Choroid plexus epithelial cell (primary cell): ENCODE measurements at places on chromosomes 6 and 20.
A peak's percentile ranks its signal among the peaks of the same experiment; 100 is the strongest.

GRCh38 chr6:19472850-19473249 is 364.3 kb upstream of the ID4 start:
- DNase-seq: peak; percentile 18

GRCh38 chr6:111576291-111576690 is 29.4 kb downstream of the TRAF3IP2 start:
- DNase-seq: peak; percentile 78

DNA sequence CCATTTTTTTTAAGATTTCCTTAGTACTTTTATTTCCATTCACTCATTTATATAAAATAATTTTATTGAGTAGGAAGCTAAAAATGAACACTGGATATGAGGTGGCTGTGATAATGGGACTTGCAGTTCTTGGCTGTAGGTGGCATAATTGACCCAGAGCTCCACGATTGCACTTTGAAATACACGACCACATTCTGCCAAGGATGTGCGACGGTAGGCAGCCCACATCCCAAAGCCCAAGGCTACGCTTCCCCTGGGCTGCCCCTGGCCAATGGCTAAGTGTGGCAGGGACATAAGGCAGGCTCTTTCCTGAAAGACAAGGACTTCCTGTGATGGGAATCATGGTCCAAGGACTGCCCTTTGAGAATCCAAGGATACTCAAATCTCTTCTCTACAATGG is 43.7 kb upstream of the ADTRP start:
- DNase-seq: no peak

DNA sequence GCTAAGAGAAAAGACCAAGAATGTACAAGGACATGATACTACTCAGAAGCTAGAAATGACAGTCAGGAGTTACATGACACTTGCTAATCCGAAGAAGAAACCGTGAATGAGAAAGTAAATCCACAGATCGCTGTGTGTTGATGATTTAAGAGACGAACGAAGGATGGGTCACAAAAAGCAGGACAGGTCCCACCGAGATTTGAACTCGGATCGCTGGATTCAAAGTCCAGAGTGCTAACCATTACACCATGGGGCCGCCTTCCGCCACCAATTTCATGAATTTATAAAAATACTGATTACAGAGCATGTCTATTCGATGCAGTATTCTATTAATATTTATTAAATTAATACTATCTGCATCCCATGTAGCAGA is 54.0 kb upstream of the BTN3A2 start:
- DNase-seq: peak; percentile 63

GRCh38 chr6:44050872-44051505 is 76.3 kb downstream of the MRPL14 start:
- no peak for DNase-seq

DNA sequence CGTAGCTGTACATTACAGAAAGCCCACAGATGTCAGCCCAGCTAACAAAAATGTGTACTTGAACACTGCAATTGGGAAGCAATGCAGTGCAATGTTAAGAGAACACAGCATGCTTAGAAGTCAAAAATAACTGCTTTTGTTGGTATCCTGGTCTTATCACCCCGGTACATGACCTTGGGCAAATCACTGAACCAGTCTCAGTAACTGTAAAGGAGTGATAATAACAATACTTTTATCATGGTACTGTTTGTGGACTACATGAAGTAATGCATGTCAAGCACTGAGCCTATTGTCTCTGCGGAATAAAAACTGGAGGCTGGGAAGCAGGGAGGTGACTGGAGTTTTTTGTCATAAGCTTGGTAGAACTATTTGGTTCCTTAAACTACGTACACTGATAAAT is 44.7 kb upstream of the SPDEF start:
- DNase-seq: no peak

GRCh38 chr6:117677553-117678141 is 2.4 kb downstream of the NUS1 start:
- peak; percentile 94 for DNase-seq

DNA sequence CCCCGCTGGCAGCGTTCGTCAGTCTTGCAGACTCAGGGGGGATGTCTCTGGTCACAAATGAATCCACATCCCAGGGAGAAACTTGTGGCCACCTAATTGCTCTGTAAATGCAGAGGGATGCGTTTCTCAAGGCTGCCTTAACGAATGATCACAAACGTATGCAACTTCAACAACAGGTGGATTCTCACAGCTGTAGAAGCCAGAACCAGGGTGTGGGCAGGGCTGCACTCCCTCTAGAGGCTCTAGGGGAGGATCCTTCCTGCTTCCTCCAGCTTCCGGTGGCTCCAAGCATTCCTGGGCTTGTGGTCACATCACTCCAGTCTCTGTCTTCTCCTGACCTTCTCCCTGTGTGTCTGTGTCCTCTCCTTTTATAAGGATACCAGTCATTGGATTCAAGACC is 3.3 kb upstream of the TAF4 start:
- DNase-seq: no peak

- DNase-seq: peak; percentile 13
Observed at GRCh38 chr6:67889682-67889995, 745.4 kb upstream of the ADGRB3 start.

DNA sequence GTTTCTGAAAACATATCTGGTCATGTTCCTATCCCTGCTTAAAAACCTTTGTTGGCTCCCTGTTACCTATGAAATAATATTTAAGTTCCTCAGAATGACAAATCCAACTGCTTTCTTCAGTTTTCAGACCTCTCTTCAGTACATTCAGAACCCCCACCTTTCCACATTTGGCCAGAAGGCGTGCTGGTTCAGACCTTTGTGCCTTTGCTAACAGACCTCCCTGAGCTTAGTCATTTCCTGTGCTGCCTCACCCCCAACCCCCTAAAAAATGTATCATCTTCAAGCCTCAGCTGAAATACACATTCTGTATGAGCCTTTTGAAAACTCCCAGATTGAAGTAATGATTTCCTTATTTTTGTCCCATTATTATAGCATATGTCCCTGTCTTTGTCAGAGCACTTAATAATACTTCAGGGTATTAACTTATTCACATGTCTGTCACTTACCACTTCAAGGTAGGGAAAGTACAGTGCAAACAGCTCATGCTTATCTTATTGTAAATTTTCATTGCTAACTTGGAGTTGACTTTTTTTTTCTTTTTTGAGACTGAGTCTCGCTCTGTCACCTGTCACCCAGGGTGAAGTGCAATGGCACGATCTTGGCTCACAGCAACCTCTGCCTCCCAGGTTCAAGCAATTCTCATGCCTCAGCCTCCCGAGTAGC is 19.7 kb downstream of the FAM217A start:
- peak; percentile 94 for DNase-seq

DNA sequence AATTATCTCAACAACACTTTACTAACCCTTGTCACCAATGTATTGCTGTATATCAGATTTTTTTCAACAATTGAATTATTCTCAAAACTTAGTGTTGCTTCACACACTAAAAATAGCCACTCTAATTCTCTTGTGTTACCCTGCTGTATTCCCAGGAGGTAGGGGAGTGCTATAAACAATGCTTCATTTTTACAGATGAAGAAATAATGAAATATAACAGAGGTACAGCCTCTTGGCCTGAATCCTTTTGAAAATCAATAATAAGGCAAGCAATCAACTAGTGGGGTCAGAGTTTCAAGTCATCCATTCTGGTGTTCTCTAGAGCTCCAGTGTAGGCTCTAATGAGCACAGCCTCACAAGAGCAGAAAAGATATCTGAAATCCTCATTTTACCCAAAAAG is 10.9 kb downstream of the HIVEP2 start:
- DNase-seq: no peak

DNA sequence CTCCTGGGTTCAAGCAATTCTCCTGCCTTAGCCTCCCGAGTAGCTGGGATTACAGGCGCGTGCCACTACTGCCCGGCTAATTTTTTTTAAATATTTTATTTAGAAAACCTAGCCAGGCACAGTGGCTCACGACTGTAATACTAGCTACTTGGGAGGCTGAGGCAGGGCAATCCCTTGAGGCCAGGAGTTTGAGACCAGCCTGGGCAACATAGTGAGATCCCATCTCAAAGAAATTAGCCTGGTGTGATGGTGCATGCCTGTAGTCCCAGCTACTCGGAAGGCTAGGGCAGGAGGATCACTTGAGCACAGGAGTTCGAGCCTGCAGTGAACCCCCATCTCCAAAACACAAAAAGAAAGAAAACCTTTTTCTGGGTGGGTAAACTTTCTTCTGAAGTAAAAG is 2.4 kb downstream of the SLC44A4 start:
- no peak for DNase-seq

- DNase-seq: no peak
Observed at GRCh38 chr6:105836379-105836778, 249.8 kb upstream of the PRDM1 start.

GRCh38 chr20:37389241-37389747 is 43.4 kb downstream of the SRC start:
- DNase-seq: no peak
